M059J (cell line): ENCODE measurements at places on chromosomes 3 and 15.
A peak's percentile ranks its signal among the peaks of the same experiment; 100 is the strongest.

DNA sequence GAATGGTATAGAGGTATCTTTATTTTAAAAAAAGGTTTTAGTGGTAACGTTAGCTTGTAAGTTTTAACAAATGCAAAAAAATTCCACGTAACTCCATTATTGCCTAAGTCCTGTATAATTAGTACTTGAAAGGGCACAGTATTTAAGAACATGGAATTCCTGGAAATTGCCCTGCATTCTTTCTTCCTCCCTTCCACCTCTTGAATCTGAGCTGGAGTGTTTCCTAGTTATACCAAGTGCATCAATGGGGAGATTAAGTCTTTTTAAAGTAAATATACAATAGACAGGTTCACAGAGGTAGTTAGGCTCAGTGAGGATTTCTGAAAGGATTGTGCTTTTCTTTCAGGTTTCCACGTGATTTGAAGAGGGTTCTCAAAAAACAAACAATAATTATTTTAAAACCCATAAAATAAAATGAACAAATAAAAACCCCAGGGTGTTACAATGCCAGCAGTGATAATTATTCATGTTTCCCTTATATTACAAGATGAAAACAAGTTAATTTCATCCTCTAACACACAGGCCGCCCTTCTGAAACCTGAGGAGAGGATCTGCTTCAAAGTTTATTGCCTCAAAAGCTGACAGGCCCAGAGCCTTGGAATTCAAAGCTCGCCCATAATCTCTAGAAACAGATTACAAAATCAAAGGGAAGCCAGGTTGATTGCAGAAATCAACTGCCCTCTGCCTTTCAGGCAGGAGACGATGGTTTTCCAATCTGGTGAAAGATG lies 128.8 kb upstream of the LMOD3 start:
- DNase-seq: no peak

GRCh38 chr3:157534725-157535161 lies 31.5 kb upstream of the VEPH1 start:
- DNase-seq: no peak

DNA sequence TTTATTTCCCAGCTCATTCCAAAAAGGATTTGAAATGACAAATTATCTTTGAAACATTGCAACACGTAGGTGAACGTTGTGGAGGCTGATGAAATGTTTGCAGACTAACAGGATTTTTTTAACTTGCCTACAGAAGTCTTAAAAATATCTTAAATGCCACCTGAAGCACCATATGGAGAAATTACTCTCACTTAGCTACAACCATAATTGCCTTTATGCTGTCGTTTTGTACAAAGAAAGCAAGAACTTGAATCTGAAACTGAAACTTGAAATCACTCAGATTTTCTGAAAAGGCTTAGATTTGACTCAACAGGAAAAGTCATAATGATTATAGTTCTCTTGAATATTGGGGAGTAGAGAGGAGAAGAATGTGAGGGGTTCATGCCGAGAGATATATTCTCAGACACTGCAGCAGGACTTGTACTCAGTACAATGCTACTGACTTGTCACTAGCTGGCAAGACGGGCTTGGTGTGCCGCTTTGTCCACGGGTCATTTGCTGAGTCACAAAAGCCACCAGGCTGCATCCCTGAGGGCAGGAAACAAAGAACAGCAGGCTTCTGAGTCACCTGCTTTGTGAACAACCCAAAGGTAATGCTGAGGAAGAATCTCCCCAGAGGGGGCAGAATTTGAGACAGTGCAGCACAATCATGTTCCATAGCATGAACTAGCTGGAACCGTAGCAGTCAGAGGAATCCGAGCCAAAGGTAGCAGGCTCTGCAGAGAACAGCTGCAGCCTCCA lies 7.1 kb upstream of the FMN1 start:
- peak; percentile 96 for DNase-seq

- DNase-seq: no peak
These were observed 72.7 kb downstream of the INO80 start for GRCh38 chr15:41043276-41043951.

GRCh38 chr15:72389231-72389630 lies 8.9 kb upstream of the TMEM202 start:
- no peak for DNase-seq

GRCh38 chr15:46461416-46461815 lies 826.6 kb downstream of the SQOR start:
- DNase-seq: peak; percentile 42

GRCh38 chr3:170999737-171000242 lies 26.7 kb downstream of the SLC2A2 start:
- peak; percentile 94 for DNase-seq

DNA sequence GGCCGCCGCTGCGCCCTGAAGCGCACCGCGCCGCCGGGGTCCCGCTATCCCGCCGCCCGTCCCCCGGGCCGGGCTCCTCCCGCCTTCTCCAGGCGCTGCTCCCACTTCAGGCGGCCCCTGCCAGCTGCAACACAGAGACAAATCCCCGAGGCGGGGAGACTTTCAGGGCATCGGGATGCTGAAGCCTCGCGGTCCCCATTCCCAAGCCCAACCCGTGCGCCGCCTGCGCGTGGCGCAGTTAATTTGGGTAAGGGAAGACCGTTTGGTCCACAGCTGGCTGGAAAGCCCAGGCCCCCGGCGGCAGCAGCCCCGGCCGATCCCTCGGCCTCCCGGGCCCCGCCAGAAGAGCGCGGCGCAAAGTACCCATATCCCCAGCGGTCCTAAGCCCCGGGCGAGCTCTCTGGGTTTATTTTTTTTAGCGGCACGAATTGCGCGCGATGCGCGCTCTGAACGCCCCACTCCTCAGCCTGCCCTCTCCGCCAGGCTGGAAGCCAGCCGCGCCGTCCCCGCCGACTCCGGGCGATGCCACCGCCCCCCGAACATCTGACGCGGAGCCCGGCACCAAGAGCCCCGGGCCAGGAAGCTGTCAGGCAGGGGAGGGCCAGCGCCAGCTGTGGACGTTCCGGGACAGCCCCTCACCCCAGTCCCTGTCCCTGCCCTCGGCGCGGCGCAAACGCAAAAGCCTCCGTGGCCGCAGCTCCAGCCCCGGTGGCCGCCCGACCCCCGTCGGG lies 517 bp downstream of the FBN1 start:
- DNase-seq: peak; percentile 67

- DNase-seq: peak; percentile 98
These were observed 19.0 kb downstream of the SYNM start for GRCh38 chr15:99123713-99124451.

- DNase-seq: peak; percentile 18
These were observed 254.8 kb upstream of the EOMES start for GRCh38 chr3:27976933-27977332.

DNA sequence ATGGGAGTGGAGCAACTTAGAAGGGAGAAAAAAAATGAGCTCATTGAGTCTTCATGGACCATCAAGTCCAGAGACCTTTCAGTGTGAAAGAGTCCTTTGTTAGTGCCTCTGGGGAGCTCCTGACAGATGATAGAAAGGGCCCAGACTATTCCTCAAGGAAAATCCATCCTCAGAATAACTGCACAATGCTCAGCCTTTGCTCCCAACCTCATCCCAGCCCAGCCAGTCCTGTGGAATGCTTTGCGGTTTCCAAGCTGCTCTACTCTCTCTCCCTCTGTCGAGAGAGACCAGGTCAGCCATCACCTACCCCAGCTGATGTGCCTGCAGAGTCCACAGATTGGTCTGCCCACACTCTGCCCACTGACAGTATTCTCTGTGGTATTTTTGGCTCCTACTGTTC lies 406.2 kb downstream of the MFSD1 start:
- peak; percentile 74 for DNase-seq

DNA sequence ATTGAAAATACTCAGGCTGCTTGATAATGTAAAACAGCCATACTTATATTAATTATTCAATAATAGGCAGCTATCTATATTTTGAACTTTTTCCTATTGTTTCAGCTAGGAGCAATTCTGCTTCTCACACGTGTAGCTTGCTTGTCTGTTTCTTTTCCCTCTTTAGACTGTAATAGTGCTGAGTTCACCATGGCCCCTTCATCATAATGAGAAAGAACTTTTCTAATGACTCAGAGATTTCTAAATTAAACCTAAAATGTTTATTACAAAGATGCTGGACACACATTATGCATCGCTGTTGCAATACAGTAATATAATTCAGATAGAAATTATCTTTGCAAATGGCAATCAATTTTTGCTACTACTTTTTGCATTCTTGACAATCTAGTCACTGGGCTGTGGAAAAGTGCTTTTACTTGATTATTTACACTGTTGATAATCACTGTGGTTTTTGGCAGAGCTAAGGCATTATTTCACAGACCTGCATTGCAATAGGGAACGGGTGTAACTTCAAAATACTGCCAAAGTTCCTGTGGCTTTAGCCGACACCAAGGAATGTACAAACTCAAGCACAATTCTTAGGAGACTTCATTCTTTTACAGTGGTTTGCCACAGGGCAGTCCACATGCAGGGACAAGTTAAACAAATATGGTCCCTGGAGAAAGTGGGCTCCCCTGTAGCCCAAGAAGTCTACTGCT lies 281.0 kb upstream of the TBL1XR1 start:
- DNase-seq: peak; percentile 100

DNA sequence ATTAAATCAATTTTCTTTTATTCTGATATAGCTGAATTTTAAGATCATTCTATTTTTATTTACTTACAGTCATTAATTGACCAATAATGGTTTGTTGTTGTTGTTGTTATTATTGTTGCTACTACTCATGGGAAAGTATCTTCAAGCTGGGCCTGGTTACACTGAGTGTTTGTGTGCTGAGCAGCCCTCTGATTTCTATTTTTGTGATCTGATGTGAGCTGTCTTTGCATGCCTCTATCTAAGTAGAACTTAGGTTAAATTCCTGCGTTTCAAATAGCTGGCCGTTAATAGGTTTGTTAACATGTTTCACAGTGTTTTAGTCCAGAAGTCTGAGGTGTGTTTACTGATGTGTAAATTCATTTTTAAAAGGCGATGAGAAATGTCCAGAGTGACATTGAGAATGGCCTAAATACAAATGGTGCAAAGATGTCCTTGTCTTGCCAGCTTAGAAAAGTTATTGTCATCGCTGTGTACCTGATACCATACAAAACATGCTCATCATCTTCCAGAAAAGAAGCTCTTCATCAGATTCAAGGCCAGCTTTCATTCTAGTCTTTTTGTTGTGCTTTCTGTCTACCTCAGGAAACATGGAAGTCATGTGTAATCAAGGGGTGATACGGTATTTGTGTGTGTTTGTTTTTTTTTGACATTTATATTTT lies 15.8 kb downstream of the ARIH2 start:
- no peak for DNase-seq

DNA sequence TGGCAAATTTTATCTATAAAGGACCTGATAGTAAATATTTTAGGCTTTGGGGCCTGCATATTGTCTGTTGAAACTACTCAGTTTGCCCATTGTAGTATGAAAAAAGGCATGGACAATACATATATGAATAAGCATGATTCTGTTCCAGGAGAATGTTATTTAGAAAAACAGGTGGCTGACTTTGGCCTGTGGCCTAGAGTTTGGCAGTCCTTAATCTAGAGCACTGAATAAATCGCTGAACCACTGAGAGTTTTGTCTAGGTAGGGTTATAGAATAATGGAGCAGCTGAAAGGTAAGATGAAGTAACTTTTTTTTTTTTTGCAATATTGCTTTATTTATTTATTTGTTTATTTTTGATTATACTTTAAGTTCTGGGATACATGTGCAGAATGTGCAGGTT lies 75.0 kb downstream of the LRRC49 start:
- DNase-seq: no peak

- no peak for DNase-seq
These were observed 30.6 kb upstream of the CP start for GRCh38 chr3:149252272-149252671.

- DNase-seq: no peak
These were observed 3.5 kb downstream of the ISLR2 start for GRCh38 chr15:74133694-74134386.

- no peak for DNase-seq
These were observed 130.5 kb downstream of the KLF13 start for GRCh38 chr15:31457161-31457560.

GRCh38 chr15:98682992-98683701 lies 34.8 kb downstream of the IGF1R start:
- no peak for DNase-seq

DNA sequence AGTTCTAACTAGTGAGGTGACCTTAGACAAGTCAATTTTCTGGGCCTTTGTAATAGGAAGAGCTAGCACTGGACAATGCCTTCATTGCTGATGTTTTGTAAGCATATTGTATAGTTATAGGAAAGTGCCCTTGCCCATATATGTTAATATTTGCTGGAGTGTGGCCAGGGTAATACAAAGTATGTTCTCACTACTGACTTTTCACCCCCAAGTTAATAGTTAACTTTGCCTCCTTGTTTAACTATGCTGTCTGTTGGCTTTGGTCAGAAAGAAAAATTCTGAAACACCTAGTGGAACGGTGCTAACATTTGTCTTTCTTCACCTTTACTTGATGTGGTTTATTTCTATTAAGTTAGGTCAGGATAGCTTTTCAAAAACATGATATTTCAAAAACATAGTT lies 287.4 kb upstream of the CTNNB1 start:
- DNase-seq: no peak

GRCh38 chr3:157086060-157086750 lies 73.7 kb downstream of the CCNL1 start:
- DNase-seq: peak; percentile 66

DNA sequence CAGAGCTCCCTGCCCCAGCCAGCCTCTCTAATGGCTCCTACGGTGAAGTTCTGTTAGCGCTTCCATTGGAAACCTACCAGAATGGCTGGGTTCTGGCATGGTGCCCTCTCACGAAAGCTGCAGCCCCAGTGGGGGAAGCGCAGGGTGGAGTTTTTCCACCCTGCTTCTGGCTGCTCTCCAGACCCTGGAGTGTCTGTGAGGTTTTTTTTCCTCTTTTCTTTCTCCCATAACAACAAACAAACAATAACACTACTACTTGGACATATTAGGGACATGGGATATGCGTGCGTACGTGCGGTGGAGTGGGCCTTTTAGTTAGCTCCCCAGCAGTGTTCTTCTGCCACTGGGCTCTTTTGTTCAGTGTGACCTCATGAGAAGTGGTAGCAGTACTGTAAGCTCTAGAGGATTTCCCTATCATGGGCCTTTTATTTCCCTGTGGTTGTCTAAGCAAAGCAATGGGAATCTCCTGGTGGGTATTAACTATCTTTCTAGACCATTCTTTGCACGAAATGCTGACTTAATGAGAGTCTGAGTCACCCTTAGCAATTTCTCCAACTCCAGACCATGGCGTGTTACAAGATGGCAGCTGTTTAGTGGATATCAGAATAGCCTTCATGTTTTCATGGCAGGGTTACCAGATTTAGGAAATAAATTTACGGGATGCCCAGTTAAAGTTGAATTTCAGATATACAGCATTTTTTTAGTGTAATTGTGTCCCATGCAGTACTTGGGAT lies 161.9 kb downstream of the FNDC3B start:
- DNase-seq: peak; percentile 99

DNA sequence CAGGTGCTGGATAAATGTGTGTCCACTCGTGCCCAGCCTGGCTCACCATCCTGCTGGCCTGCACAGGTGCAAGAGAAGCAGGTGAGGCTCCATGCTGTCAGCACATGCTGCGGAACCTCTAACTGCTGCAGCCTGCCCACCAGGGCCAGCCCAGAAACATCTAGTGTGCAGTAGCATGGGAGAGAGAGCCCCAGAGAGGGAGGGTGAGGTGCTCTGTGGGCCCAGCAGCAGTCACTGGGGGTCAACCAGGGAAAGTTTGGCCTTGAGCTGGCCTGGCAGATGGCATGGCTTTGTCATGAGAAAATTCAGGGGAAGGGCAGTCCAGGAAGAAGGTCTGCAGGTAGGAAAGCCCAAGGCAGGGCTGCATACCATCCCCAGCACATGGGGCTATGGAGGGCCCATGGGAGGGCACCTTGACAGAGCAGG lies 18.2 kb upstream of the PRR23E start:
- no peak for DNase-seq

GRCh38 chr15:73065114-73065513 lies 12.9 kb downstream of the NEO1 start:
- no peak for DNase-seq

GRCh38 chr3:177195242-177195991 lies 1.9 kb downstream of the TBL1XR1 start:
- peak; percentile 61 for DNase-seq
